ENCODE measurements at places on chromosomes 6 and 20.

GRCh38 chr6:5850848-5851255, 155.9 kb downstream of the NRN1 start:
- no peak for DNase-seq

DNA sequence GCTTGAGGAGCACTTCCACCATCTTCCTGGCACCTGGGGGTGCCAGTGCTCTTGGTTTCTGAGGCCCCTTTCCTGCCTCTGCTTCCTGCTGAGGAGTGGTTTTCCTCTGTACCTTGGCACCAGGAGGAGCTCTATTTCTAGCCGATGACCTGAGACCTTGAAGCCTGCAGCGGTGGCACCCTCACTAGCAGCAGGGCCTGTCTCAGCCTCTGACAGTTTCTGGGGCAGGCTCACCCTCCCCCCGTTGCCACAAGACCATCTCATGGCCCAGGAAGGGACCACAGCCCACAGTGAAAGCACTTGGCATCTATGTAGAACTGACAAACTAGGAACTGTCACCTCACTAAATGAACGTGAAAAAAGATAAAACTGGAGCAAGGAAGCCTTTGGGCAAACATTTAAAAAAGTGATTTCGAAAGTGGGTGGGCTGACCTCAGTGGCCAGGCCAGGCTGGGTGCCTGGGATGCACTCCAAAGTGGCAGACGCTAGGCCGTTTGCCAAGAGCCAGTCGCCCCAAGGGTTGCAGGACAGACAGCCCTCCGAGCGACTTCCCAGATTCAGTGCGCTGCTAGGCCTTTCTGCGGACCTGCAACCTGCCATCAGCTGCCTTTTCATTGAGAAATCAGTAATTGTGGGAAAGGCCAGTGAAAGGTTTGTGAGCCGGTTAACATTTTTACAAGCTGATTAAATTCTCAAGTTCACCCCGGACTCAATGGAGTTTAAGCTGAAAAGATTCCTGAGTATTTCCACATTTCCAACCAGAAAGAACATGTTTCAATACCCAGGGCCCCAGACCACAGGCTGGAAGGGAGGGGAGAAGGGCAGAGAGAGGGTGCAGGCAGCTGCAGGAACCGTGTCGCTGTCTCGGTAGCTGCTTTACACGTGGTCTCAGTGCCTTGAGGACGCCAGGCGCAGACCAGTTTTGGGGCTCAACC, 303.7 kb downstream of the ESR1 start:
- DNase-seq, result no peak

DNA sequence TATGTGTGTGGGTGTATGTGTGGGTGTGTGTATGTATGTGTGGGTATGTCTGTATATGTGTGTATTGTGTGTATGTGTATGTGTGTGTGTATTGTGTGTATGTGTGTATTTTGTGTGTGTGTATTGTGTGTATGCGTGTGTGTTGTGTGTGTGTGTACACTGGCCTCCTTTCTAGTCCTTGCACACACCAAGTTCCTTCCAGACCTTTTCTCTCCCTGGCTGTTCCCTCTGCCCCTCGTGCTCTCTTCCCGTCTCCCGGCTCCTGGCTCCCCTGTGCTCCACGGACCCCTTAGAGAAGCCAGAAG, 11.4 kb downstream of the VSTM2L start:
- DNase-seq, result no peak

- no peak for DNase-seq
Measured at GRCh38 chr6:134117409-134117808, 65.0 kb upstream of the SLC2A12 start.

- DNase-seq, result peak; percentile 94
Measured at GRCh38 chr6:141552463-141552862, 580.3 kb upstream of the GJE1 start.

GRCh38 chr6:68544450-68544849, 90.6 kb upstream of the ADGRB3 start:
- no peak for DNase-seq

DNA sequence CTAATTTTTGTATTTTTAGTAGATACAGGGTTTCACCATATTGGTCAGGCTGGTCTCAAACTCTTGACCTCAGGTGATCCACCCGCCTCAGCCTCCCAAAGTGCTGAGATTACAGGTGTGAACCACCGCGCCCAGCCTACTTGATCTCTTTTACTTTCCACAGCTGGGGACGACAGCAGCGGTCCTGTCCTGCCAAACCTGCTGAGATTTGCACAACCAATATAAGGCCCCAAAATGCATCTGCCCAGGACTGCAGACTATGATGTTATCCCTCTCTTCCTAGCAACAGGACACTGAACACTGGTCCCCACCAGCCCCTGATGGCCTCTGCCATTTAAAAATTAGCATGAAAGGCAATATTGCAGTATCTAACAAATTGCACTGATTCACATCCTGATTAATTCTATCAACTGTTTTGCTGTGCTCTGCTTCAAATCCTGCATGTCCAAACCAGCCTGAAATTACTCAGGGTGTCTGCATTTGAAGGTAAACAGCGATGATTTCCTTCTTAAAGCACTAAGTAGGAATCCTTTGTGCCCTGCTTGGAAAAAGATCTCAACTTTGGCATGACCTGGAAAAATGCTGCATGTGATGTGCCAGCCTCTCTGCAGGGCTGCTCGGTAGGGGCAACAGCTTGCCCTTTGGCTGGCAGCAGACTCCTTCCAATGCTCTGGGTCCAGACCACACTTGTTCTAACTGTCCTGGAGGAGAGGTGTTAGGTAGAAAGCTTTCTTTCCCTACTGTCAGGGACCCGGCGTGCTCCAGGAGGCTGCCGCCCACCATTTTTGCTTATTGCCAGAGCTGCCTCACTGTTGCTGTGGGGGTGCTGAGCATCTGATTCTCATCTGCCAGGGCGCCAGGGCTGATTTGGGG, 27.4 kb upstream of the PXDC1 start:
- DNase-seq, result no peak

DNA sequence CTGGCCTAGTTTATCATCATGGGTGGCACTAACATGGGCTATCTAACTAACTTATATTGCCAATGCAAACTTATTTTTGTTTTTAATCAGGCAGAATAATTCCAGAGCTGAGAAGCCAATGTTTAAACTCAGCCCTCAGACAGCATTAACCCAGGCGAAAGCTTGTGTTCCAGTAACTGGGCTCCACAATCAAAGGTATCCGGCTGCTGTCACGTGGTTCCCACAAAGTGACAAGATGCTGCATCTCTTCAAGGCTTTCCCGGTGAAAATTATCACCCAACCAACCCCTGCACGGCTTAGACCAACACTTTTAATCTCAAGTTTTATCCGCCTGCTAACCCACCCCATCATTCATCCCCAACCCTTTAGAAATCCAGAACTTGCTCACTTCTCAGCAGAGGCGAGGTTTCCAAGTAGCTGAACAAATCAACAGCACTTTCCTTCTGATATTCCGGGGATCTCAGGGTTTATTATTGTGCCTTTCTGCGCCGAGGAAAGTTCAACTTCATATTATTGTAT, 885 bp downstream of the MTCL3 start:
- no peak for DNase-seq

DNA sequence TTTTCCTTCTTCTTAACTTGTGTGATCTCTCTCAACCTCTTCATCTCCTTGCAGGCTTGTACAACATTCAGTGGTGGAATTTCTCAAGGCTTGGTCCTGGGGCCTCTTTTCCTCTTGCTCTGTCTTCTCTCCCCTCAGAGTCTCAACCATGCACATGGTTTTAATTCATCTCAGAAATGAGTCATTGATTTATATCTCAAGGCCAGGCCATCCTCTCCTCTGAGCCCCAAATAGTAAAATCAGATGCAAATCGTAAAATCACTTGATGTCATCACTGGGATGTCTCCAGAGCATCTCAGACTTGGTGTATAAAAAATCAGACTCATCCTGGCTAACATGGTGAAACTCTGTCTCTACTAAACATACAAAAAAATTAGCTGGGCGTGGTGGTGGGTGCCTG, 85.0 kb downstream of the FNDC1 start:
- no peak for DNase-seq

GRCh38 chr6:104955927-104956730, 778 bp upstream of the LIN28B start:
- no peak for DNase-seq

DNA sequence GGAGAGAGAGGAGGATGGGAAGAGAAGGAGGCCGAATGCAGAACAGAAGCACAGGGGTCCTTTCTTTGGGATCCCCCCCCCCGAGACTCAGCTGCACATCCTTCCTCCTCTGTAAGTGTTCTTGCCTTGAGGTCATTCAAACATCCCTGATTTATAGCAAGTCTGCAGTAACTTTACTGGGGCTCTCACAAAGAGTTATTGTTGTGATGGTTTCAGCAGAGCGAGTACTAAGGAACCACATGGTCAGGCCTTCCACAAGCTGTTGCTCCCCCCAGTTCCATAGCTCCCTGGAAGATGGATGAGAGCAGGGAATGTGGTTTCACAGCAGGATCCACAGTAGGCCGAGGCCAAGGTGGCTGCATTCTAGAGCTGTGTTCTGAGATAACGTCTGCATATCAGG, 351.4 kb upstream of the CDH4 start:
- no peak for DNase-seq

DNA sequence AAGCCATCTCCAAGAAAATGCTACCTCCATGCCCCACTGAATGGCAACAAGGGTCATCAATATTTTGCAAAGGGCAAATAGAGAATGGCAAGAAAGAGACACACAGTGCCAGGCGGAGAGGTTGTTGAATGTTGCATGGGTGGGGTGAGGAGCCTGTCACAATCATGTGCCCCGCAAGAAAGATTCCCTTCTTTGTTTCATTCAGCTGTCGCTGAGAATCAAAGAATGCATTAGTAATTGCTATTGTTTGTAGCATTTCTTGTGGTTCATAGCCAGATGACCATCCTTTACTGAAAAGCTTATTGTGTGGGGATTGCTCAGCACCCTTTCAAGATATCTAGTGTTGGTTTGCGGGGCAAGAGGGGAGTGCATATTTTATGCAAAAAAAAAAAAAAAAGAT, 166.5 kb upstream of the QKI start:
- no peak for DNase-seq

DNA sequence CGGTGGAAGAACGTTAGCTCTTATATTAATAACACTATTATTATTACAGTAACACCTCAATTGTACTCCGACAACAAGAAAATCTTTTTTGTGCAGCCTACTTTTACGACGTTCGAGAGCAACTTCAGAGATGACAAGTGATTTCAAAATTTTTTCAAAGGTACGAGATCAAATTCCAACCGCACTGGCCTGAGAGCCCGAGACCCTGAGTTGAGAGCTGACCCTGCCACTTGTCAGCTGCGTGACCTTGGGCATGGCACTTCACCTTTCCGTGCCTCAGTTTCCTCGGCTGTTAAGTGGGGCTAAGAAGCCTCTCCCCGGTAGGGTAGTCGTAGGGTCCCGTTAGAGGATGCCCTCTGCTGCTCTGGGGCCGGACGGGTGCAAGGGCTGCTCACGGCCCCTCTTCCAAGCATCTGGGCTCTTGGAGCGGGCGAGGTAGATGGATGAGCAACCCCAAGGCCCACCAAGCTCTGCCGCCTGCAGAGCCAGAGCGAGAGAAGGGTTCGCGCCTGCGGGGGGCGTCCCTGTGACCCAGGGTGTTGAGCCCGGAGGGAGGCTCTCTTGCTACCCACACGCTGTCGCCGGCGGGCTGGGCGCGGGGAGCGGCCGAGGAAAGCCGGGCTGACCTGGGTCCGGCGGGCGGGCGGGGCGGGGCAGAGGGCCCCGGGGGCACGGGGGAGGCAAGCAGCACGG, 510 bp downstream of the NDRG3 start:
- no peak for DNase-seq

- no peak for DNase-seq
Measured at GRCh38 chr6:37314487-37315156, 39.2 kb upstream of the RNF8 start.

DNA sequence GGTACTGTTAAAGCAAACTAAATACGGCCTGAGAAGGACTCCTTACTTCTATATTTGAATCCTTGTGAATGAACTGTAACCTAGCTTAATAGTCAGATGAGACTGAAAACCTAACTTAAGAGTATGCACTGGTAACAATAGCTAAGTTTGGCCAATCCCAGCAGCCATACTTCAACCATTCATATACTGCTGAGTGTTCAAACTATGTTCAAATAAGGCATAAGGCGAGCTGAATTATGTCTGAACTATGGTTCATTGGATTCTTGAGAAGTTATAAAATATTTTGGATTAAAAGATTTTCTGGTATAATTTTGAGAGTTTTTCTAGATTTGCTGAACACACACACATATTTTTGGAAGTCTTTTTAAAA, 2.2 kb downstream of the SMPDL3A start:
- DNase-seq, result no peak

DNA sequence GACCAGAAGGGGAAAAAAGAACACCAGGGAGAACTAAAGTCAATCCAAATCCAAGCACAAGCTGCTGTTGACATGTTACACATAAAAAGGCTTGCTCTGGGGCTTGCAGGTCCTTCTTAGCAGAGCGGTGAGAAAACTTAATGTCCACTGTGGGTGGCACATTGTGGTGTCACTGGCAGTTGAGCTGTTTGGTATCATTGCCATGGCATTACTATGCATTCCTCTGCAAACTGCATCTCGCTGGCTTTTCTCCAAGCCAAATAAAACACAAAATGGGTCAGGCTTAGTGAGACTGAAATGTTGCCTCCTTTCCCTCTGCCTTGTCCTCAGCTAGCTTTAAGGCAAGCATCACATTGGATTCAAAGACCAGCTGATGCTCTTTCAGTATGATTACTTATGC, 40.9 kb downstream of the LY86 start:
- DNase-seq, result no peak

- DNase-seq, result no peak
Measured at GRCh38 chr20:41716436-41716835, 98.3 kb upstream of the CHD6 start.

- DNase-seq, result no peak
Measured at GRCh38 chr6:42292004-42292740, 74.5 kb upstream of the MRPS10 start.

GRCh38 chr6:56450882-56451739, 191.6 kb downstream of the DST start:
- DNase-seq, result no peak

- DNase-seq, result no peak
Measured at GRCh38 chr20:62832212-62832922, 15.5 kb downstream of the COL9A3 start.

- DNase-seq, result no peak
Measured at GRCh38 chr6:1840491-1841121, 230.9 kb downstream of the FOXC1 start.

GRCh38 chr6:71333697-71334096, 45.1 kb downstream of the OGFRL1 start:
- DNase-seq, result no peak

- DNase-seq, result no peak
Measured at GRCh38 chr6:90326404-90327057, 29.9 kb upstream of the BACH2 start.

DNA sequence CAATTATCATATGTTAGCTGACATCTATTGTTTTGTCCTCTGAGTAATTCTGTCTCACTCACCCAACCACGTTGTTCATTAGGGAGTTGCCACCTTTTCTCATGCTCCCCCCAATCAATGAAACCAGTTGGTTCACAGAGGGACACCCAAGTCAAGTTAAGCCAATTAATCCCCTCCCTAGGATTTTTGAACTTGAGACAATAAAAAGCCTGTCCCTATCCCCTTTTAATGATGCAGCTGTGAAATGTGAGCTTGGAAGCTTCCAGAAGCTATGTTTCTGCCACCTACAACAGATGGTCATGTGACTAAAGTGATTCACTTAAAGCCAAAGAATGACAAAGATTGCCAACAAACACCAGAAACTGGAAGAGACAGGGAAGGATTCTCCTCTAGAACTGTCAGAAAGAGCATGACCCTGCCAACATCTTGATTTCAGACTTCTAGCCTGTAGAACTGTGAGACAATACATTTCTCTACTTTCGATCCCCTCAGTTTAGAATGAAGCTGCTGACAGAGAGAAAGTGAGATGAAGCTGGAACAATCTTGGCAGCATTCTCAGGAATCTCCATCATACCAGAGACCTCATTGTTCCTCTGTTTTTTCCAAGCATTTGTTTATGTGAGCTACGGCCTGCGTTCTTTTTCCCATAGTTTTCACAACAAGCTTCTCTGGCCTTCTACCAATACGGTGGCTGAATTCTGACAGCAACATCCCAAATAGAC, 57.8 kb upstream of the TPD52L1 start:
- no peak for DNase-seq
